ENCODE measurements at places on chromosomes 2 and 18. TPM values are rescaled to one million over a fixed set of nuclear protein-coding genes. Genes with fewer than 3 reads are reported as not detected.

The CXCR4 gene
- 29.2 TPM for total RNA-seq

The NYAP2 gene
- 0.52 TPM for total RNA-seq

The ABCG5 gene
- total RNA-seq = not detected

The SYT4 gene
- total RNA-seq = not detected

The APOB gene
- 0.52 TPM for total RNA-seq

The PPP4R3B gene
- 53.8 TPM for total RNA-seq

The METTL8 gene
- total RNA-seq = 8.4 TPM

The TLX2 gene
- not detected for total RNA-seq

The CNNM4 gene
- total RNA-seq = 6.3 TPM

The TEKT4 gene
- under 0.01 TPM for total RNA-seq

The LMAN2L gene
- total RNA-seq = 37.1 TPM

The VIT gene
- 6.8 TPM for total RNA-seq

The SERPINB2 gene
- total RNA-seq = not detected

All from skeletal muscle tissue (tissue), 5 donors.